ENCODE measurements at places on chromosomes 12 and 14. TPM values are rescaled to one million over a fixed set of nuclear protein-coding genes. Genes with fewer than 3 reads are reported as not detected.

DNA sequence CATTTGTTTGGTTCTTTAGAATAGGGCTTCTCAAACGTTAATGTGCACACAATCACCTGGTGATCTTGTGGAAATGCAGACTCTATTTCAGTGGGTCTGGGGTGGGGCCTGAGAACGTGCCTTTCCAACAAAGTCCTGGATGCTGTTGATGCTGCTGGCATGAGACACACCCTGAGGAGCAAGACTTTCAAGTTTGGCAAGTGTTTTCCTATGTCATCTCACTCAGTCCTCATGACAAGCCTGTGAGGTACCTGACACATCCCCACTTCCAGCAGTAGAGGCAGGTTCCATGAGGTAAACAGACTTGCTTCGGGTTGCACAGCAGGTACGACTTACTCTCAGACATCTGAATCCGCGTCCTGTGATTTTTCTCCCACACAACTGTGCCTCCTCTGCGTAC is 147.1 kb downstream of the MYRFL start:
- ATAC-seq: no peak

The SDR9C7 gene
- total RNA-seq: not detected

The IFNG-AS1 gene
- not detected for total RNA-seq

The TAS2R50 gene
- 1.7 TPM for total RNA-seq

GRCh38 chr12:974271-974862 is 16.7 kb upstream of the ERC1 start:
- no peak for ATAC-seq

- ATAC-seq: no peak
Observed at GRCh38 chr14:96086032-96086431, 46.9 kb downstream of the C14orf132 start.

DNA sequence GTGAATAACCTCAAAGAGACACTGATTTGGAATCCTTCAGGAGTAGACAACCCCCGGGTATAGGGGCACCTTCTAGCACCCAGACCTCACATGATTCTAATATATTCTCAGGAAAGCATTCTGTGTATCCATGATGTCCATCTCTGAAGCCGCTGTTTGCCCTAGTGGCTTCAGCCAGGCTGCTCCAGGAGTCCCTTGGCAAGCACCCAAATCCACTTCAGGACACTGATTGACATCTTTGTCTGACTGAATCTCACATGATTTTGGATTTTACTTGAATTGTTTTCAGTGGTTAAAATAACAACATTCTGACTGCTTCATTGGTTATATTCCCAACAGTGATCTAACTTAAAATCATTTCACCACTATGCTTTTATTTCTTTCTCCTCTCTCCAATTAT is 390.5 kb upstream of the CLEC14A start:
- no peak for ATAC-seq

- ATAC-seq: peak; percentile 94
Observed at GRCh38 chr12:92055877-92056276, 89.8 kb downstream of the BTG1 start.

GRCh38 chr12:68447797-68448260 is 115.7 kb upstream of the MDM1 start:
- ATAC-seq: no peak

The ADIPOR2 gene
- 52.9 TPM for total RNA-seq

DNA sequence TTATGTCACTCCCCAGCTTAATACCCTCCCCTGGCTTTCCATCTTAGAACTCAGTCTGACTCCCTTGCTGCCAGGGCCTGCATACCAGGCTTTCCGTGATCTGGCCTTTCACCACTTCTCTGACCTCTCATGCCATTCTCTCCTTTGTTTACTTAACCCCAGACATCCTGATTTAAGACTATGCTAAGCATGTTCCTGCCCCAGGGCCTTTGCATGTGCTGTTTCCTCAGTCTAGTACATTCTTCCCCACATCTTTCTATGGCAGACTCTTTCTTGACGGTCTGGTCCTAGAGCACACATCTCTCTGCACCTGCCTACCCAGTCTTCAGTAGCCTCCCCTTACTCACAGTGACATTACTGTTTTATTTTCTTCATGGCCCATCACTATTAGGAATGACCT is 42.2 kb downstream of the PLXNC1 start:
- no peak for ATAC-seq

The MGAT4C gene
- total RNA-seq: not detected

DNA sequence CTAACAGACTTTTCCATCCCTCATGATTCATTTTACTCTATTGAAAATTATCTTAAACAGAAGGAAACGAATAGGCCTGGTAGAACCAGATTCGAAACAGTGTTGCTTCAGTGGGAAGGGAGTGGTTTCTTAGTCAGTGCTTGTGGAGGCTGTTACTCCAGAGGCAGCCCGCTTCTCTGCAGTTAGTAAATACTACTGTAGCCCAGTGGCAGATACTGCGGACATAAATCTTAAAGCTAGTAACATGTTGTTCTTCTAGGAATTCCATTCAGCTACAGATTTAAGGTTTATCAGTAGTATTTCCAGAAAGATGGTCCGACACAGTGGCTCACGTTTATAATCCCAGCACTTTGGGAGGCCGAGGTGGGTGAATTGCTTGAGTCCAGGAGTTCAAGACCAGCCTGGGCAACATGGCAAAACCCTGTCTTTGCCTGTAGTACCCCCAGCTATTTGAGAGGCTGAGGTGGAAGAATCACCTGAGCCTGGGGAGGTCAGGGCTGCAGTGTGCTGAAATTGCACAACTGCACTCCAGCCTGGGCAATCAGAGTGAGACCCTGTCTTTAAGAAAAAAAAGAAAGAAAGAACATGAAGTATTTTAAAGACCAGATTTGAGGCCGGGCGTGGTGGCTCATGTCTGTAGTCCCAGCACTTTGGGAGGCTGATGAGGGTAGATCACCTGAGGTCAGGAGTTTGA is 45.9 kb downstream of the DIP2B start:
- ATAC-seq: no peak

DNA sequence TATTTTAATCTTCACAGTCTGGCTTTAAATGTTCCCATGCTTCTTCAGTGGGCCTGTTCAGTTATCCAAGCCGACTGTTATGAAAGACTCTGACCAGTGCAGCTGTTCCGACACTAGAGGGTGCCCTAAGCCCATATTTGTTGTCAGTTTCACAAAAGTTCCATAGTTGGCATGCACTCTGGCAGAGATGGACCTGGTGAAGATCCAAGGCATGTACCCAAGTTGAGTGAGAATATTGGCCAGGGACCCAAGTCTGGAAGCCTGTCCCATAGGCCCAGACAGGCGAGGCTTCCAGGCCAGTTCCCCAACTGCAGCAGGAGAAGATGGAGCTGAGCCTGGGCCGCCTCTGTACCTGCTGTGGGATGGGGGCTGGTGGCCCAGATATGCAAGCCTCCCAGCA is 27.4 kb upstream of the GUCY2C start:
- peak; percentile 70 for ATAC-seq

The GPRC5A gene
- total RNA-seq: 0.99 TPM

The TTLL5 gene
- 36.3 TPM for total RNA-seq

The COQ10A gene
- 9.7 TPM for total RNA-seq

GRCh38 chr14:20606190-20606901 is 15.2 kb upstream of the RNASE12 start:
- no peak for ATAC-seq

The ACSS3 gene
- not detected for total RNA-seq

The OTOGL gene
- total RNA-seq: not detected

GRCh38 chr14:93160353-93160801 is 24.3 kb downstream of the MOAP1 start:
- ATAC-seq: peak; percentile 44

DNA sequence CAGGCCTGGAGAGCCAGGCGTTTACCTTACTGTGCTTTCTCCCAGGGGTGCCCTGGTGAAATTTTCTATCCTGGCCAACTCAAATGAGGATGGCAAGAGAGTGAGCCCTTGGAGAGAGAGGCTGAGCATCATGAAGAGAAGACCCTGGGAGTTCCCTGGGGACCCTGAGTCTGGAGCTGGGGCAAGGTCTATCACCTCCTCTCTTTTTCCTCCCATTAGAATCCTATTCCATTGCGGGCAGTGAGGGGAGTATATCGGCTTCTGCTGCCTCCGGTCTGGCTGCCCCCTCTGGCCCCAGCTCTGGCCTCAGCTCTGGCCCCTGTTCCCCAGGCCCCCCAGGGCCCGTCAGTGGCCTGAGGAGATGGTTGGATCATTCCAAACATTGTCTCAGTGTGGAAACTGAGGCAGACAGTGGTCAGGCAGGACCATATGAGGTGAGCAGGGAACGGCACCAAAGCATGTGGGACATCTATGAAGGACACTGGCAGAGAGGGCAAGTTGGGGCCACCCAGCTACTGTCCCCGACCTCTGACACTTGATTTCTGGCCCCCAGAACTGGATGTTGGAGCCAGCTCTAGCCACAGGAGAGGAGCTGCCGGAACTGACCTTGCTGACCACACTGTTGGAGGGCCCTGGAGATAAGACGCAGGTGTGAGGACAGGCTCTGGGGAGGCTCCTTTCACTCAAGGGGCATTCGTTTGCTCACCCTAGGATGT is 1.6 kb downstream of the ARHGEF25 start:
- no peak for ATAC-seq

DNA sequence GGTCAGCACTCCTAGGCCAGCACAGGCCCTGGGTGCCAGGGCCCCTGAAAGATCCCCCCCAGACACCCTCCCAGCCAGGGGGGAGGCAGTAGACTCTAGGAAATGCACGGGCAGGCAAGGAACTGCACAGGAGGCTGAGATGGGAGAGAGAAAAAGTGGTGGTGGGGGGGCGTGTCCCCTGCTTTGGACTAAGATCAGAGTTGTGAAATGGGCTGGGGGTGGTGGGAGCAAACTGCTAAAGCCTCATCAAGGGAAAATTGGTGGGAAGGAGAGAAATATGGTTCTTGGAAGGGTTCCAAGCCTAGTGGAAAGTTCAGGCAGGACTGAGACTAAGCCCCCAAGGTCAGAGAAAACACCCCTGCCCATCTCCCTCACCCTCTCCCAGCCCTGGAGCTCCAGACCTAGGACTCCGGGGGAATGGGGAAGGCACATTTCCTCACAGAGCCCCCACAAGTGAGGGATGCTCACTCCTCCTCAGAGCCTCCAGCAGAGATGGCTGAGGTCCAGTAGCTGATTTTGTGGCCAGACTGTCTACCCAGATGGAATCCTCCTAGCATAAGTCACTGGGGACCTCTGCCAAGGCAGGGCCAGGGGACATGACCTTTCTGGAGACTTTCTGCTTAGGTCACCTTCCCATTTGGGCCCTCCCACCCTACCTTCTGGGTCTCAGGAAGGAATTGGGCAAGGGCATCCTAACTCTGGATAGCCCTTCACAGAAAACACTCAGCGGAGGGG is 29.8 kb downstream of the FIGNL2 start:
- no peak for ATAC-seq

The TAS2R10 gene
- 0.69 TPM for total RNA-seq

DNA sequence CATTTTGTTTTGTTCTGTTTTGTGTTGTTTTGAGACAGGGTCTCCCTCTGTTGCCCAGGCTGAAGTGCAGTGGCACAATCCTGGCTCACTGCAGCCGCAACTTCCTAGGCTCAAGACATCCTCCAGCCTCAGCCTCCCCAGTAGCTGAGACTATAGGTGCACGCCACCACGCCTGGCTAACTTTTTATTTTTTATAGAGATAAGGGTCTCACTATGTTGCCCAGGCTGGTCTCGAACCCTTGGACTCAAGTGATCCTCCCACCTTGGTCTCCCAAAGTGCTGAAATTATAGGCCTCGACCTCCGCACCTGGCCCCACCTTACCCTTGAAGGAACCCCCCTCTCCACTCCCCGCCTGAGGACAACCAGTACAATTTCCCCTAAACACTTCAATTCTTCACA is 7.5 kb upstream of the IFT81 start:
- ATAC-seq: no peak

The NFKBIA gene
- 299 TPM for total RNA-seq

- ATAC-seq: no peak
Observed at GRCh38 chr12:56591961-56592360, 38.2 kb downstream of the BAZ2A start.

The PDE3A gene
- total RNA-seq: not detected

GRCh38 chr12:71426300-71427047 is 13.1 kb upstream of the LGR5 start:
- no peak for ATAC-seq

The WDHD1 gene
- total RNA-seq: 60.0 TPM

DNA sequence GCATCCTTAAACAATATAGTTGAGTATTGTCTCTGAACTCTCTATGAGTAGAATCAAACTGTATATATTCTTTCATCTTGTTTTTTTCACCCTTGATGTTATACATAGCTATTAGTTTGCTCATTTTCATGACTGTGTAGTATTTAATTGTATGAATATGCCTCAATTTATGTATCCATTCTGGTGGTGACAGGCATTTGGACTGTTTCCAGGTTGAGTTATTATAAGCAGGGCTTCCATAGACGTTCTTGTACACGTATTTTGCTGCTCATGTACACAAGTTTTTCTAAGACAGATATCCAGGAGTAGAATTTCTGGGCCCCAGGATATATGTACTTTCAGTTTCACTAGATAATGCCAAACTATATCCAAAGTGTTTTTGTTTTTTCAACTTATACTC is 211.4 kb downstream of the NTF3 start:
- no peak for ATAC-seq

DNA sequence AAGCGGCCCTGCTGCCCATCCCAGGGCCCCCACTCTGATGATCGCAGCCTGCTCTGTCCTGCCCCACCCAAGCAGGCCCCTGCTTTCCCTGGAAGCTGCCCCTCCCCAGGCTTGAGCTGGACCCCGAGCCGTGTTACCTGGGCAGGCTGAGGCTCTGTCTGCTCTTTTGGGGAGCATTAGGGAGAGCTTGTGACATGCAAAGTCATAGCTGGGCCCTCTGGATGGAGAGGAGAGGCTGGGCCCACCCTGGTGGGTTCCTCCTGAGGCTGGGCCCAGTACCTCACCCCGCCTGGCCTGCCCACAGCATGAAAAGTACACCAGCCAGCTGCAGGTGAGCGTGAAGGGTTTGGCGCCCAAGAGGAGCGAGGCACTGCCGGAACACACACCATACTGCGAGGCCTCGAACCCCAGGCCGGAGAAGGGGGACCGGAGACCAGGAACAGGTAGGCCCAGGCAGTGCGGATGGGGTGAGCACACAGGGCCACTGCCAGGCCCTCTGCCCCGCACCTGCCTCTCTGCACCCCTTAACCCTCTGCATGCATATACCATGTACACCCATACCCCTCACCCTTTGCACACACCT is 15.0 kb downstream of the CEP170B start:
- no peak for ATAC-seq

The ITGB7 gene
- 183 TPM for total RNA-seq

The MDGA2 gene
- total RNA-seq: not detected

DNA sequence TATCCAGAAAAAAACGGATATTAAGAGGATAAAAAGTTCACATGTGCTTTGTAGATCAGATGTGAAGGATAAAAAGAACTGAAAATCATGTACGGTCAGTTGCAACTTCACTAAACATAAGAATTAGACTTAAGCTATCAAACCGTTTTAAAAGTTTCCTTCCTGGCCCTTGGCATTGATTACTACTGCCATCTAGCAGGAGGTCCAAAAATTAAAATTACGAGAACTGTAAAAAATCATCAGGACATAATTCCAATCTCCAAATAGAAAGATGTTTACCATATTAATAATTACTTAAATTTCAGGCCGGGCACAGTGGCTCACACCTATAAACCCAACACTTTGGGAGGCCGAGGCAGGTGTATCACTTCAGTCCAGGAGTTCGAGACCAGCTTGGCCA is 7.9 kb downstream of the WDR89 start:
- ATAC-seq: no peak

The P3H3 gene
- total RNA-seq: 1.1 TPM

The L3HYPDH gene
- 15.5 TPM for total RNA-seq
